ENCODE measurements at places on chromosomes 1 and 21.
A peak's percentile ranks its signal among the peaks of the same experiment; 100 is the strongest.

DNA sequence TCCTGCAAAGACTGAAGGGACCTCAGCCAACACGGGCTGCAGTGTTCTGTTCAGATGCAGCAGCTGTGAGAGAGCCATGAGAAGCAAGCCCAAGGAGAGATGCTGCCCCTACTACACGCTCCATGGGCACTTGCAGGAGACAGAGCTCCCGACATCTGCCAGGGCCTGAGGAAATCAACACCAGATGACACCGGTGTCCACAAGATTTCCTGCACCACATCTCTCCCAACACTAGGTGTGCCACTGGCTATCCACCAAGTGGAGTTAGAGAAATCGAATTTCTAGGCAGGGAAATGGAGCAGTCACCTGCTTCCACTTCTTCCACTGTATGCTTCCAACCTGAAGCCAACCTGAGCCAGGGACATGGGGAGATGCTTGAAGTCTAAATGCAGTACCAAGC is 445.3 kb downstream of the RWDD3 start:
- DNase-seq: no peak

DNA sequence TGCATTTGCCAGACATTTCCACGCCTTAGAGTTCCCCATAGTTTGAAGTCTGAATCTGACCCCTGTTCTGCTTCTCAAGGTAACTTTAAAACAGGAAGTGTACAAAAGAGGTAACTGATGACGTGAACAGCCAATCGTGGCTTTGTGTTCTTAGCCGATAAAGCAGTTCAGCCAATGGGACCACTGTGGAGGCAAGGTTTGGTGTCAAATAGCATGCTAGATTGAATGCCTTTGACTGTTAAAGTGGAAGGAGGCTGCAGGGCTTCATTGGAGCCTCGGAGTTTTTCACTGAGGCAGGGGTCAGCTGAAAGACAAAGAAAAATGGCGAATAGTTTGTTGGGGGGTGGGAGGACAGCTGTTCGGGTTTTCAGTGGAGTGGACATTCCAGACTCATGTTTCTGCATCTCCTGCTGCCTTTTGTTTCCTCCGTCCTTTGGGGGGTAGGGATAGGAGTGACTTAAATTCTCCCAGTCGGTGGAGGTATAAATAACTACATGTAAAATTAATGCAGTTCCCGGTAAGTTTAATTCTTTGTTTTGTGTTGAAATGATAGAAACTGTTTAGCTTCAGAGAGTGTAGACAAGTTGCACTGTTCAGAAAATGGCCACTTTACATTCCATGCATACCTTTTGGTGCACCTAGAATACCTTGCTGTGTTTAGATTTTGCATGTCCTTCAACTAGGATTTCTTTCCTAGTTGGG is 17.7 kb downstream of the NFYC start:
- DNase-seq: peak; percentile 95

DNA sequence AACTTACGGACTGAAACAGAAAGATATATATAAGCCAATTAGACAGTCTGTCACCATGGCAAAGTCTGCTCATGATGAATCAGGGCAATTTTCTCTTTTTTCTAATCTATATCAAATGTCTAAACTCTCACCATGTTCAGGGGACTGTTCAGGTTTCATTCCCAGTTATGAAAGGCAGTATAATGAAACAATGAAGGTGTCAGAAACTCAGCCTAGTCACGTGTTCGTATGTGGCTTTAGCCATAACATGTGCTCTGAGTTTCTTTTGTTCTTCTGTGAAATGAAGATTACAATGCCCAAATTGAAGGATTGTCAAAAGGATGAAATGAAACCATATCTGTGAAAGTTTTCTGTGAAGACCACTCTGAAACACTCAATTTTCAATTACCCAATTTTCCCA is 392.9 kb downstream of the DSCAM start:
- no peak for DNase-seq

DNA sequence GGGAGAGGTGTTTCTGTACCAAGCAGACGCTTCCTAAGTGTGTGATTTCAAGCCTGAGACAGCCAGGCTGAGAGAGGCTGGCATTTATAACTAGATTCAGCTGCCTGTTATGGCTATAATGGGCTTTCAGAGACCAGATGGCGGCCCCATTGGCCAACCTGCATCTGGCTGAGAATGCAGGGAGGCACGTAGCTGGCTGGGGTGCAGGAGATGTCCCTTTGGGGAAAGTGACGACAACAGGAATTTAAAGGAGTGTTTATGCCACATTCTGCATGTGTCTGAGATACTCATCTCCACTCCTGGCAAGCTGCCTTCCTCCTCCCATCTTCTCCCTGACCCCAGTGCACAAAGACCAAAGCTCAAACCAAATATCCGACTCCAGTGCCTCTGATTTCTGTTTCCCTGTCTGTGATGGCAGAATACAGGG is 21.3 kb upstream of the CCDC190 start:
- no peak for DNase-seq

DNA sequence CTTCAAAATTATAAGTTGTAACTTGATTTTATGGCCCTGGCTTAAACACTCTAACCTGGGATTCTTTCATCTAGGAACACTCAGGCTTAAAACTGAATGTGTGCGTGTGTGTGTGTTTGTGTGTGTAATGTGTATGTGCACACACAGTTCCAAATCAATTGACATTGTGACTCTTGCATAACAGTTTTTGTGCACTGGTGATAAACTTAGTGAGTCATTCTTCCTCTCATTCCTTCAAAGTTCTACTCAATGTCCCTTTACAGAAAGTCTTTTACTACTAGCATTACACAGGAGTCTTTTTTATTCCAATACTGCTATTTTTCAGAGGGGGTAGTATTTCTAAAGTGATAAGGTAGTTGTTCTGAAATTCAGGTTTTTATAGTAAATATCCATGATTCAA is 943.6 kb downstream of the KCNT2 start:
- DNase-seq: no peak

DNA sequence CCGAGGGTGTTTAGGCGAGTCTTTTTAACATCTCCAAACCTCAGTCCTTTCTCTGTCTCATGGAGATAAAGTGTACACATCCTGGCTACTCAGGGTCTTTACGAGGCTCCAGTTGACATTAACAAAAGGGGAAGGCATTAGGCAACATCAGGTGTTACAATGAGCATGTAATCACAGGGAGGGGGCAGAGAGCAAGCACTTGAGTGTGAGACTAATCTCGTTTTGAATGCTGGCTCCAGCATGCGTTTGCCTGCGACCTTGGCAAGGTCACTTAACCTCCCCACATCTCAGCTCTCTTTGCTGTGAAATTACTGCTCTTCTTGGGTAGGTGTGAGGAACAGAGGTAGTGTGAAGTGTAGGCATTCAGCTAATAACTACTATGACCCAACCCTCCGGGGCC is 3.1 kb downstream of the TNNT2 start:
- DNase-seq: no peak

GRCh38 chr21:36060159-36060921 is at the start of gene SETD4:
Gene SETD4, minus strand, starts transcription at chr21:36060526. Its CDS starts 1,638 bp downstream, at chr21:36058888.
- DNase-seq: peak; percentile 86

- peak; percentile 88 for DNase-seq
Measured at GRCh38 chr1:196180847-196181593, 427.2 kb downstream of the KCNT2 start.

DNA sequence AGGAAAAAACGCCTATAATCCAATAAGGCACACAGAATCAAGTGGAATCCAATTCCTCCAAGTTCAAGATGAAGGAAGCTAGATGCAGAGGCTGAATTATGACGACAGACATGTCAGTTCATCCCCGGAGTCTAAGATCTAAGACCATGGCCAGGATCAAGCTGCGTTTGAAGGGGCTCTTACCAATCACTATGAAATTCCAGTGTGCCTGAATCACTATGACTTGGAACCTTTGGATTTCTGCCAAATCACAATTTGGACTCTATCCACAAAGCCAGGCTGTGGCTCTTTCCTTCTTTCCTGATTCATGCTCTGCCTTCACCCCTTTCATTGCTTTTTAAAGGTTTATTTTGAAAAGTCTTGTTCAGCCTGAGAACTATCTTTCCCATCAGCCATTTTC is 17.1 kb downstream of the OLIG2 start:
- peak; percentile 81 for DNase-seq

DNA sequence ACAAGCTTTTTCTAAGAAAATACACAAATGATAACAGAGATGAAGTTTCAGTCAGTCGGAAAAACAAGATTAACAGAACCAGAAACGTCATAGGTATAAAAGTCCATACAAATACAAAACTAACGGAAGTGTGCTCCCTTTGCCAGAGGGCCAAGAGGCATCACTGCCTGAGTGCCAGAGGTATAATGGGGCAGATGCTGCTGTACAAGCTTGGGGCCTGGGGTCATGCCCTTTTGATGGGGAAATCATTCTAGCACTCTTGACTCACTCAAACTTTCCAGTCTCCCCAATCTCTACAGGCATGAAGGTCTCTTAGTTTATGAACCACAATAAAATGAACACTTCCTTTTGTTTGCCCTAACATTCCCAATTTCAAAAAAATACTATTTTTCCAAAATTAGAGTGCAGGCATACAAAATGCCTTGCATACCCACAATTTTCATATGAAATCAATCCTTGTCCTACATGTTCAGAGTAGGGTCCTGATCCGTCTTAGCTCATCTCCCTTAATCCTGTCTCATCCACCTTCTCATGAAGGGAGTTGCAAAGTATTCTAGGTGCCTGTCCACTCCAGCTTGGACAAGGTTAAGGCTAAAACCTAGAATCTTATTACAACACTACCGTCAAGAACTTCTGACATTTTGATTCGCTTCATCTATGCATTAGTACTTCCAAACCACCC is 1.5 kb downstream of the RPL22 start:
- no peak for DNase-seq

GRCh38 chr1:53722025-53722424 is 16.9 kb downstream of the GLIS1 start:
- no peak for DNase-seq

DNA sequence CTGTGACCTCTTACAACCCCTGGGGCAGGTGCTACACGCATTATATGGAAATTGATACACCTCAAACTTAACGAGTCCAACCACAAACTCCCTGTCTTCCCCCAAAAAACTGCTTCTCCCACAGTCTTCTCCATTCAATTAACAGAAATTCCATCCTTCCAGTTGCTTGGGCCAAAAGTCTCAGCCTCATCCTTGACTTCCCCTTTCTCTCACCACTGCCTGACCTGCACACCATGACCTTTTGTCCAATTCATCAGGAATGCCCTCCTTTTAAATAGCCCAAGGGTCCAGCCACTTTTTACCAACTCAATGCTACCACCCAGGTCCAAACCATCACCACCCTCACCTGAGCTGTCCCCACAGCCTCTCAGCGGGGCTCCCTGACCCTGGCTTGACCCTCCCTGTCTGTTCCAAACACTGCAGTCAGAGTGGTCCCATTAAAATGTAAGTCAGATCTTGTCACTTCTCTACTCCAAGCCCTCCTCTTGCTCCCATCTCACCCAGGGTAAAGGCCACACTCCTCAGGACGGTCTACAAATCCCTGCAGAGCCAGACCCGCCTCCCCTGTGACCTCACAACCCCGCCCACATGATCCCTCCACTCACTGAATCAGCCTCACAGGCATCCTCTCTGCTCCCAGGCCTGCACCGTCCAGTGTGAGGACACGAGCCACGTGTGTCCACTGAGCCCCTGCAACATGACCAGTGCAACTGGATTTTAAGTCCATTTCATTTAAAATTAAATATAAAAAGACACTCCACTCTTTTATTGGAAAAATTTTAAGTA is 18.5 kb downstream of the KCNN3 start:
- no peak for DNase-seq

- no peak for DNase-seq
Measured at GRCh38 chr1:46131712-46132528, 509 bp downstream of the PIK3R3 start.

- DNase-seq: no peak
Measured at GRCh38 chr1:228851193-228851592, 115.9 kb downstream of the RHOU start.

- DNase-seq: no peak
Measured at GRCh38 chr1:209810783-209811182, 4.8 kb upstream of the IRF6 start.

DNA sequence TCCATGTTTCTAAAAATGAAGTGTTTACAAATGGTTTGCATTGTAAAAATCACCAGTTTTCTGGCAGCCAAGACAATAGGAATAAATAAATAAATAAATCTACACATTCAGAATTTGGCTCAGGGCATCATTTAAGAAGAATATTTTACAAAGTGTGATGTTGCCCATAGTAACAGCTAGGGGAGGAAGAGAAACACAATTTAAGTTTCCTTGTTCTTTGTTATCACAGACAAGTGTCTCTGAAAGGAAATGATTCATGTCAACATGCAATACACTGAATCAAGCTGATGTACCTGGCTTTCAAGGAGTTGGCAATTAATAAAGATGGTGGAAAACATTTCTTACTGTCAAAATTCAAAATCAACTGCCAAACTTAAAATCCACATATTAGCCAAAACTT is 74.7 kb downstream of the LHX8 start:
- no peak for DNase-seq

GRCh38 chr1:51000651-51001050 is 30.6 kb downstream of the CDKN2C start:
- DNase-seq: no peak

DNA sequence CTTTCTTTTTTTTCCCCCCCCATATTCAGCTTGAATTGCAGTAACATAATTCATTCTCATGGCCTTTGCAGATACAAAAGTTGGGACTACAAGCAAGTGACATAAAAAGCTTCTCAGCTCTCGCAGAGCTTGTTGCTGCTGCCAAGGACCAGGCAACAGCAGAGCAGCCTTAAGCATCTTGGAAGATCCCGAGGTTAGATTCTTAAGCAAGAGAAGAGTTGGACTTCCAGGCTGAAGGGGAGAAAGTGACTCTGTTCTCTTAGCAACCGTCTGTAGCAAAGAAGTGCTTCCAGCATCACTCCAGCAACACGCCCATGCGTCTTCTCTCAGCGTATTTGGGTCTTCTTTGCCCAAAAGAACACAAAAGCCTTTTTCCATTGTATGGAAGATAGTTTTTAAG is 20.7 kb downstream of the AGT start:
- DNase-seq: no peak

- no peak for DNase-seq
Measured at GRCh38 chr1:157307491-157307890, 169.3 kb upstream of the ETV3 start.

DNA sequence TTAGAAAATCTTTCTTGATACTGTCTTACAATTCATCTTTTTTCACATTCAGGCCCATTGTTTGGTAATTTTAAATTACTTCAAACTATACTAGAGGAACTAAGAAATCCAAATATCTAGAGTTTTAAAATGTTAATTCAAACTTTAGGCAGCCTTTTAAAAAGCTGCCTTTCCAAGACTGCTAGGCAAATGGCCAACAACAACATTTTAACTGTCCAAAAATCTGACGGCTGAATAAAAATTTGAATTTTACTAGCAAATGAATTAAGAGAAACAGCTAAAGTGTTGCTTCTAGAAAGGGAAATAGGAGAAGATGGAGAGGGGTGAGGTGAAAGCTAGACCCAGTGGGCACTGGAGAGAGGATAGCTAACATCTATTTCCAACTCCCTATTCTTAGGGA is 17.2 kb downstream of the DPYD start:
- peak; percentile 48 for DNase-seq

GRCh38 chr1:183463566-183463965 is 8.7 kb upstream of the SMG7 start:
- no peak for DNase-seq

- no peak for DNase-seq
Measured at GRCh38 chr21:18244671-18245463, at the start of gene CHODL. Gene CHODL, plus strand, starts transcription at chr21:18244833. Its CDS starts 391 bp downstream, at chr21:18245224.

Measured in stromal cell of bone marrow (primary cell).